Vein endothelial cell (primary cell): ENCODE measurements at places on chromosomes 2 and 18. TPM values are rescaled to one million over a fixed set of nuclear protein-coding genes. Genes with fewer than 3 reads are reported as not detected.

The MYCN gene
- 4.9 and 5.5 TPM in 2 replicates for total RNA-seq

The DYNAP gene
- not detected in 2 replicates for total RNA-seq

The IL36G gene
- not detected in 2 replicates for total RNA-seq

The RMND5A gene
- total RNA-seq: 37.2 and 44.0 TPM in 2 replicates

The CHST9 gene
- total RNA-seq: not detected in 2 replicates

The PARD3B gene
- total RNA-seq: 18.1 and 20.3 TPM in 2 replicates

The SPAG16 gene
- total RNA-seq: 9.1 and 12.1 TPM in 2 replicates

The CCDC141 gene
- total RNA-seq: under 0.01 and 0.10 TPM in 2 replicates

The ADD2 gene
- total RNA-seq: 1.2 and 1.3 TPM in 2 replicates

The RAB6C gene
- total RNA-seq: not detected in 2 replicates

The RUFY4 gene
- 0.29 TPM in 1 of 2 replicates, not detected in the other for total RNA-seq

The ITPRIPL1 gene
- total RNA-seq: 2.9 and 3.4 TPM in 2 replicates

The SRD5A2 gene
- total RNA-seq: not detected in 2 replicates

The LCT gene
- total RNA-seq: under 0.01 TPM in 1 of 2 replicates, not detected in the other

The SPAST gene
- 34.9 and 37.6 TPM in 2 replicates for total RNA-seq

The STRN gene
- 23.2 and 30.6 TPM in 2 replicates for total RNA-seq

The CRYBA2 gene
- total RNA-seq: not detected in 2 replicates

The POU3F3 gene
- total RNA-seq: under 0.01 TPM in 1 of 2 replicates, not detected in the other

The DRC1 gene
- total RNA-seq: 0.29 and 0.33 TPM in 2 replicates

The NT5DC4 gene
- total RNA-seq: not detected in 2 replicates

The COL6A3 gene
- total RNA-seq: 4.6 and 25.7 TPM in 2 replicates

The CXCR2 gene
- not detected in 2 replicates for total RNA-seq

The MZT2B gene
- total RNA-seq: 92.4 and 151 TPM in 2 replicates

The CAVIN2 gene
- total RNA-seq: 335 and 409 TPM in 2 replicates

The ALPP gene
- total RNA-seq: not detected in 2 replicates

The CRYGD gene
- total RNA-seq: not detected in 2 replicates

The SCN1A gene
- total RNA-seq: not detected in 2 replicates

The AKAIN1 gene
- not detected in 2 replicates for total RNA-seq

The COLEC11 gene
- 0.65 TPM in 1 of 2 replicates, not detected in the other for total RNA-seq

The STEAP3 gene
- 13.4 and 20.6 TPM in 2 replicates for total RNA-seq

The CXCR1 gene
- not detected in 2 replicates for total RNA-seq

The POTEJ gene
- total RNA-seq: 0.19 and 0.65 TPM in 2 replicates

The G6PC2 gene
- total RNA-seq: not detected in 2 replicates

The MYOM1 gene
- under 0.01 and 0.10 TPM in 2 replicates for total RNA-seq

The SKOR2 gene
- total RNA-seq: not detected in 2 replicates

The CYTIP gene
- total RNA-seq: not detected in 2 replicates

The CELF4 gene
- total RNA-seq: not detected in 2 replicates

The SLC5A7 gene
- total RNA-seq: not detected in 2 replicates

The IL1RL2 gene
- not detected in 2 replicates for total RNA-seq

The MROH2A gene
- not detected in 2 replicates for total RNA-seq

The ICA1L gene
- total RNA-seq: 2.0 and 3.1 TPM in 2 replicates

The FEV gene
- total RNA-seq: not detected in 2 replicates

The UPP2 gene
- not detected in 2 replicates for total RNA-seq

The ACOXL gene
- total RNA-seq: not detected in 2 replicates

The REG1B gene
- total RNA-seq: not detected in 2 replicates

The SP140L gene
- total RNA-seq: 8.5 and 15.4 TPM in 2 replicates

The ABCA12 gene
- under 0.01 and 0.10 TPM in 2 replicates for total RNA-seq

The POTEI gene
- total RNA-seq: 0.33 and 0.48 TPM in 2 replicates

The PROKR1 gene
- under 0.01 TPM in 1 of 2 replicates, not detected in the other for total RNA-seq

The EDAR gene
- total RNA-seq: not detected in 2 replicates

The ANKRD53 gene
- total RNA-seq: 0.38 and 0.98 TPM in 2 replicates
